ENCODE measurements at places on chromosomes 11 and 22.
A peak's percentile ranks its signal among the peaks of the same experiment; 100 is the strongest.

- no peak for DNase-seq
These were observed 1.8 kb upstream of the NCF4 start for GRCh38 chr22:36858966-36859365.

DNA sequence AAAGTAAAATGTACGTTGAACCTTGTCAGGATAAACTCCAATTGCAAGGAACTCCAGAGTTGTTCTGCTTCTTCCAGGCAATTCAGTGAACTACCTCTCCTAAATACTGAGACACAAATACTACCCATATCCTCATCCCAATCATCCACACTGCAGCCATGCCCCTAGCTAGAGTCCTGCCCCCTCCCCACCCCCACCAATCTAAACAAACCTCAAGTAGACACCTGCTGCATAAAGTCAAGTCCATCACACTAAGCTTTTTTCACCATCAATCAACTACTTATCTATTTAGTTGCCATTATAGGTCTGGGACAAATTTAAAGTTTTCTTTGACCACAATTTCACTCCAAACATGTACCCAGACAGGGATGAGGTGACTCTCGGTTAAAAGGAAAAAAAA is 93.2 kb upstream of the APOA1 start:
- DNase-seq = no peak

DNA sequence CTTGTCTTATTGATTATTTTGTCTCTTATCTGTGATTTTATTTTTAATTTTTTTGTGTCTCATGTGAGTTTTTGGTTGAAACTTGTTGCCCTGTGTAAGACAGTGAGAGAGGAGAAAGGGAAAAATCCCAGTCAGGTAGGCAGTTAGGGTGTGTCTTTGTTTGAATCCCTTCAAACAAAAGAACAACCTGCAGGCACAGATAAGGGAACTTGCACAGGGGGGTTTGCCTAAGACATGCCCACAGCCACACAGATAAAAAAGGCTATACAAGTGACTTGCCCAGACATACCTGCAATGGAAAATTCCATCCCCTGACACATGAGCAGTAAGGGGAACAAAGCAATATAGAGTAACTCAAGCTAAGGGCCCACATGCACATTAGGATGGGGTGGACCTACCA is 127.8 kb upstream of the PLET1 start:
- DNase-seq = no peak

DNA sequence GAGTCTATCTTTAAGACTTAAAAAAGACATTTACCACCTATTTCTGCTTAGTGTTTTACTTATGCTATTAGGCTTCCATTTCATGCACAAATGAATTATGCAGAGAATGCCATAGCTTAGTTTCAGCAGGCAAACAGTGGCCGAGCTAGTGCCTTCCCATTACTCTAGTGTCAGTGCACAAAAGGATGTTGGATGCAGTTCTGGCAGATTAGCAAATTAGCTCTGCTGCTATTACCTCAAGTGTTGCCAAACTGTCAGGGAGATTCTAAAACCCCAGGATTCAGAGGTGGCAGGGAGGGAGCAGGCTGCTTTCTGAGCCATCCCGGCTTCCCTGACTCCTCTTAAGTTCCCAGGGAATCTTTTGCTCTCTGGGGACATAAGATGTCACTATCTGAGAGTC is 209.4 kb upstream of the NCAM1 start:
- DNase-seq = no peak

- peak; percentile 19 for DNase-seq
These were observed 544 bp downstream of the C11orf91 start for GRCh38 chr11:33700063-33700501.

- no peak for DNase-seq
These were observed 30.2 kb downstream of the ZBTB16 start for GRCh38 chr11:114089748-114090147.

DNA sequence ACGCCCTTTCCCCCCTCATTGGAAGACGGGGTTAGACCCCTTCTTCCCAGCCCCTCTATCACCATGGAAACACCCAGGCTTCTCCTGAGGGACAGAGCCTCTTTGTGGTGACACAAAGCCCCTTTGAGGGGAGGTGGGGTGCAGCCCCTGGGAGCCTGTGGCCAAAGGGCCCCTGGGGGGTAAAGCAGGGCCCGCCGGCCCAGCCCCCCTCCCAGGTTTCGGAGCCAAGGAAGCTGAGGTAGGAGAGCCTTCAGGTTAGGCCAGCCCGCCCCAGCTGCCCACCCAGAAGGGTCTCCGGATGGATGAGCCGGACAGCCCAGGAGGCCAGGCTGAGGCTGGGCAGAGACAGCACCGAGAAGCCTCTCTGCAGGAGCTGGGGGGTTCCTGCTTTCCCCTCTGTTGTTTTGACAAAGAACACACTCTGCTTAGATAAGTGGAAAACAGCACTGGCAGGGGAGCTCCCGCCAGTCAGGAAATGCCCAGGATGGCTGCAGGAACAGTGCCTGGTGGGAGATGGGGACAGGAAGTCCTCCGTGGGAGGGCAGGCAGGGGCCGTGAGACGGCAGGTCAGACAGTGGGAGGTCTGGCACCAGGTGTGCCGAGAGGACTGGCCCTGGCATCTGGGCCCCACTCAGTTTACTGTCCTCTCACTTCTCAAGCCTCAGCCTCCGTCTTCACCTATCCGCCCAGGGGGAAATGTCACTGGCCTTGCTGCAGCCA is 18.2 kb downstream of the ARVCF start:
- DNase-seq = no peak

Data from activated CD8-positive, alpha-beta memory T cell treated with anti-CD3 and anti-CD28 coated beads, Interleukin-2, amount 50 U/mL, for 4 hours (primary cell).